HFFc6 (cell line): ENCODE measurements at places on chromosomes 7 and 10.

- DNase-seq: no peak
These were observed 22.3 kb upstream of the ARPC1B start for GRCh38 chr7:99352247-99352646.

GRCh38 chr7:153193144-153193595 is 433.6 kb downstream of the ACTR3B start:
- DNase-seq: no peak

- no peak for DNase-seq
These were observed 373.3 kb upstream of the PRKCQ start for GRCh38 chr10:6953271-6953801.

GRCh38 chr10:131954356-131954965 is 27.3 kb downstream of the BNIP3 start:
- no peak for DNase-seq

GRCh38 chr7:104976966-104977636 is 36.9 kb upstream of the KMT2E start:
- no peak for DNase-seq

DNA sequence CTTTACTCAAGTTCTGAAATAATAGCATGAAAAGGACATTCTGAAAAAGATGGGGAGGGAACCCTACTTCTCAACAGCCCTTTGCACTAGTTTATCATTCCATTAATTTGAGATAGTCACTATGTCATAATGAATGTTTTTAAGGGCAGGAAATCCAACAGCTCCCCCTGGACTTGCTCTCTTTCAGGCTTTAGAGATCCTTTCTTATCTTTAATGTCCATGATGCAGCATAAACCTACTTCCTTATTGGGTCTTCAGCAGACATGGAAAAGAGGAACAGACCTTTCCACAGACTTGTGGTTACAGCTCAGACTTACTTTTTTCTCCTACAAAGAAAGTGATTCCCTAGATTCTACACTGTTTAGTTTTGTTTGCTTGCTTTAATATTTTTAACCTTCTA is 87.3 kb downstream of the IDE start:
- no peak for DNase-seq

- peak; percentile 80 for DNase-seq
These were observed 364 bp downstream of the ZNF518A start for GRCh38 chr10:96130326-96130995.

DNA sequence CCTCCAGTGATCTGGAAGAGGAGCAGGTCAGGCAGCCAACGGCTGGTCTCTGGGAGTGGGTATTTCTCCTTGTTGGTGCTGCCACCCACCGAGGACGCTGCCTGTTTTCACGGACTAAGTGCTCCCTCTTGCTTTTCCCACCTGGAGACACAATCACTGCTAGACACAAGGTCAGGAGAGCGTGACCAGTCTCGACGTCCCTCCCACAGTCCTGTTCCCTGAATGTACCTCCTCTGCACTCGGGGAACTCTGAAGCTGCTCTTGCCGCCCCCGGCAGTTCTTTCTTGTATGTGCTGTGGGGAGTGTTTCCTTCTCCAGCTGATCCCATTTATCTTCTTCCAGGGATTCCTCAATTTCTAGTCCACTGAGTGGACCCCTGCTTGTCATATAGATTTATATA is 89.4 kb downstream of the CYTH3 start:
- no peak for DNase-seq

- DNase-seq: no peak
These were observed 537.4 kb downstream of the AUTS2 start for GRCh38 chr7:70135656-70136055.

- DNase-seq: peak; percentile 13
These were observed 286.4 kb upstream of the MEOX2 start for GRCh38 chr7:15972862-15973275.

DNA sequence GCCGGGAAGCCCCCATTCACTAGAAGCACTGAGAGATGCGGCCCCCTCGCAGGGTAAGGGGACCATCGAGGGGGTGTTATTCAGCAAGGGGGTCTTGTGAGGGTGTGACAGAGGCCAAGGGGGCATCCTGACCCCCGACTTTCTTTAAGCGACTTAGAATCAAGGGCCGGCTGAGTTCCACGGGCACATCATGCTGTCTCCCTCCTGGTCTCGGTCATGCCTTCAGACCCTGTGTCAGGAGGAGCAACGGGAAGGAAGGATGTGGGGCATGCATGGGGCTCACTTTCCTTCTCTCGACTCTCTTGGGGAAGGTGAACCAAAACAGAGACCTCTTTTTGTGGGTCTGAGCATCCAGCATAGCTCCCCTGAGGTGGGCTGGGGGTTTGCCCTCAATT is 2.5 kb downstream of the ACSL5 start:
- DNase-seq: no peak

GRCh38 chr10:98456043-98456570 is 9.4 kb upstream of the HPS1 start:
- DNase-seq: no peak

DNA sequence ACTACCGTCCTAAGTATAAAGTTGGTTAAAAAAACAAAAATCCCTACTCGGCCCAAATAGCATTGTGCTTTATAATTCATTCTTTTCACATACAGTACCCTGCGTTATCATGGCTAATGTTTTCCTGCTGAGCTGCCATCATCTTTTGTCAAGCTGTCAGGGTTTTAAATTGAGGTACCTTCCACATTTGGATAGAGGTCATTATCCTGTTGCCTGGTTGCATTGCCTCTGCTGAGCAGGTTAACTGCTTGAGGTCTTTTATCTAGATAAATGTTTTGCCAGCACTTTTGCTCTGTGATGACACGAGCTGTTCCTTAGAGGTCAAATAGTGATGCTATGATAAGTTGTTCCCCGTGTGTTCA is 94.4 kb upstream of the FZD1 start:
- DNase-seq: no peak

- no peak for DNase-seq
These were observed 901 bp upstream of the CCNY start for GRCh38 chr10:35335133-35336083.

- no peak for DNase-seq
These were observed 70.6 kb upstream of the MET start for GRCh38 chr7:116601426-116601825.

- no peak for DNase-seq
These were observed 585.9 kb upstream of the GHITM start for GRCh38 chr10:83553366-83553765.

GRCh38 chr10:4215485-4215884 is 430.5 kb upstream of the KLF6 start:
- DNase-seq: no peak
